Activated T-cell treated with anti-CD3 and anti-CD28 coated beads for 1 hour (primary cell): ENCODE measurements at places on chromosomes 4 and X.

GRCh38 chr4:75308049-75308448 lies 206.2 kb downstream of the RCHY1 start:
- DNase-seq = no peak

GRCh38 chr4:186068581-186069348 lies at the start of gene TLR3:
Gene TLR3, plus strand, starts transcription at chr4:186069156. Its CDS starts 7,464 bp downstream, at chr4:186076620.
- DNase-seq = no peak

DNA sequence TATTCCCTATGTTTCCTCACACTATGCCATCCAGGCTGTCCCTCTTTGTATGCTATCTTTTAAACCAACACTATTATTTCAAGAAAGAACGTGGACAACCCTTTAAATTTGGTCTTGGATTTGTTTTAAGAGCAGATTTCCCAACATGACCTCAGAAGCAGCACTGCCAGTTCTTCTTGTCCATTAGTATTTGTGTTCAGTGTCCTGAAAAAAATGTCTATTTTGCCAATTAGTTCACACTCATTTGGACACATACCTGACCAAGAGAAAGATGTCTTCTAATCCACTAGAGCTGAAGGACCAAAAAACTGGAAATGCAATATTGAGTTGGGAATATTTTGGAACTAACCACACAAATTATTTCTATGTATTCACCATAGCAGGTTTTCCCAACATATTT lies 223.2 kb upstream of the CNKSR2 start:
- no peak for DNase-seq

- DNase-seq = no peak
Observed at GRCh38 chrX:120564925-120565324, 4.2 kb upstream of the CUL4B start.

- DNase-seq = no peak
Observed at GRCh38 chrX:154490021-154490413, 412 bp downstream of the SLC10A3 start.

- no peak for DNase-seq
Observed at GRCh38 chr4:102288497-102288896, 56.8 kb downstream of the SLC39A8 start.

DNA sequence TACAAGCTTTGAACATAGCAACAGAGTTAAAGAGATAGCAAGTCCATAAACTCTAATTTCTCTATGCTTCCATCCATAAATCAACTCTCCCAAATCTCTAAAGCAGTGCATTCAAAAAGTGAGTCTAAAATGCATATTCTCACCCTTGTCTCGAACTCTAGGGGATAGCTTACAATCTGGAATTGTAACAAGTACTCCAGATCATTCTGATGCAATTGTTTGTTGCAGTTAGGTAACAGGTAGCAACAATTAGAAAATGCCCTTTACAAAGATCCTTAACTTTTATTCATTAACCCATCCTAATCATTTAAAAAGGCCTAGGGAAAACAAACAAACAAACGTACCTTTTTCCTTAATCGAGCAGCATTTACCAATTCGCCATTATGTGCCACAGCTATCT lies 18.9 kb upstream of the AASDH start:
- no peak for DNase-seq

DNA sequence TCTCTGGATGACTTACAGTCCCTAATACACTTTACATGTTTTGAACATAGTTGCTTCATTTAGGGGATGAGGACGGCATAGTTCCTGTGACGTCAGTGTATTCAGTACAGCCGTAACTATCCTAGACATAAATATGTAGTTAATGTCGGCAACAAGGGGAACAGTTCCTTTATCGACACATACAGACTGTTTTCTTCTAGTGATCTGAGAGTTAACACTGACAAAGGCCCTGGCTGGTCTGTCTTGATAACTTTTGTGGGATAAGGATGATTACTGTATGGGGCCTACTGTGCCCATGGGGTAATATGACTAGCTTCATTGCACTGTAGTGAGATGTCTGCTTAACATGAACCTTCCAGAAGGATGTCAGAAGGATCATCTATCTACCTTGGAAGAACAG lies 131.2 kb downstream of the ZNF518B start:
- no peak for DNase-seq
